Activated CD4-positive, alpha-beta T cell treated with anti-CD3 and anti-CD28 coated beads for 24 hours (primary cell): ENCODE measurements at places on chromosomes 12 and 14.

GRCh38 chr12:59927032-59927431, 331.2 kb downstream of the SLC16A7 start:
- no peak for DNase-seq

GRCh38 chr14:106840258-106840657, 1313.9 kb downstream of the TMEM121 start:
- DNase-seq = no peak

GRCh38 chr12:49470986-49471385, 67.8 kb upstream of the KCNH3 start:
- DNase-seq = no peak

GRCh38 chr12:110913119-110914056, 7.0 kb downstream of the MYL2 start:
- DNase-seq = no peak

- DNase-seq = no peak
Observed at GRCh38 chr12:131988054-131988796, 38.5 kb downstream of the EP400 start.

DNA sequence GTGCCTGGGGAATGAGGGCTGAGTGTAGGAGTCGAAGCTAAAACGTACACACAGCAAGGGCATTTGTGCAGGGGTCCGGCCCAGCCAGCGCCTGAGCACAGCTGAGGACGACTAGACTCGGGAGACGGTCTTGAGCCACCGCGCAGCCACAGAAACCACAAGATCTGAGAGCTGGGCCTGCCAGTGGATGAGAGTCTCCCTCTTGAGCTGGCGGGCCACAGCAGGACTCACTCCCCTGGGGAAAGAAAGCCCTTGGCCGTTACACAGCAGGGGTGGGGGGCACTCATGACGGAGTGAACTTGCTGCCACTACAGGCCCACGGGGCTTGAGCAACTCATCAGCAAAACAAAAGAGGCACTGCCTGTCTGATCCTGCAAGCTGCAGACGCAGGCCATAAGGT, 23.0 kb downstream of the STX2 start:
- no peak for DNase-seq

DNA sequence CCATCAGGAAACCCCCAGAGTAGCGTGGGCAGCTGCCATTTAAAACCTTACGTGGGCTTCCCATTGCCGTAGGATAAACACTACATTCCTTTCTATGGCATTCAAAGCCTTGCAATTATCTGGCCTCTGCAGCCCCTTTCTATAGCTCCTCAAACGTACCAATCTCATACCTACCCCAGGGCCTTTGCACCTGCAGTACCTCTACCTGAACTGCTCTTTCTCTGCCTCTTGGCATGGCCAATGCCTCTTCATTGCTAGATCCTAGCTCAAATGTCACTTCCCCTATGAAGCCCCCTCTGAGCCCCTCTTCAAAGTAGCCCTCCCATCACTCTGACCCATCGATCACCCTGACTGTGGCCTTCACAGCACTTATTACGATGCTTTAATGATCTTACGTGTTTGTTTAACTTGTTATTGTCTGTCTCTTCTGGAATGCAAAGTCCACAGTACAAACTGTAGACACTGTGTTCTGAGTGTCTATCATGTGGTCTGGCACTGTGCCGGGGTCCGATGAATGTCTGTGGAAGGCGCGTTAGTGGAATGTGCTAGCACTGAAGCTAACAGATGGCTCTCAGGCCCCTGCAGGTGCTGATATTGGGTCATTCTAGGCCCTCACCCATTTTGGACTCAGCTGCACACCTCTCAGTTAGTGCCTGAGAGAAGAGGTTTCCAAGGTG, 157.3 kb upstream of the NOS1 start:
- DNase-seq = no peak

DNA sequence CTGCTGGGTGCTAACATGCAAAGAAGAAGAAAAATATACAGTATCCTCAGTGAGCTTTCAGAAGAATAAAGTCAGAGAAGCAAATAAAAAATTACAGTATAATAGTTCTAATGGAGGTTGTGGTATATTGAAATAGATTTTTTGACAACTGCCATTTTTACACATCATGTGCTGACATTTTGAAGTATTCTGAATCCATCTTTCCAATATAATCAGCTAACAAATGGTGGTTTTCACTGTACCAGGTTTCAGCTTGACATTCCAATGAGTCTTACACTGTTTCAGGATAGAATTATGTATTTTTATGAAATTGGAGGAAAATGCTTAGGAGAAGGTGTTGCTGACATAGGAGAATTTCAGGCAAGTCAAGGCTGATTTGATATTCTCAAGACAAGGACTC, 26.3 kb upstream of the TBC1D30 start:
- DNase-seq = no peak

DNA sequence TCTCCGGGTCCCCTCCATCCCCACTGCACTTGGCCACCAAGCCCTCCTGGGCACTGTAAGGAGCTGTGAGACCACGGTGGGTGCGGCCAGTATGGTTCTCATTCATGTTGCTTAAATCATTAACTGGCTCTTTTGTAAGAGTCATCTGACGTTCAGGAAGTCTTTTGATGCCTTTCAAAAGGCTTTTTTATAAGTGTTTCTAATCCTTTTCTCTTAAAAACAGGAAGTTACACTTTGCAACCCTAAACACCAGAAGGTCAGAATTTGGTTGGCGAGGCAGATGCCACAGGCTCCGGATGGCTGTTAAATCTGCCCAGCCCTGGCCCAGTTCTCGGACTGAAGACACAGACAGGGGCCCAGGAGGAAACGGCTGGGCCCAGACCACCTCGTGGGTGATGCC, 26.1 kb upstream of the DIO3 start:
- no peak for DNase-seq

GRCh38 chr12:85310025-85310424, 30.0 kb downstream of the ALX1 start:
- no peak for DNase-seq

DNA sequence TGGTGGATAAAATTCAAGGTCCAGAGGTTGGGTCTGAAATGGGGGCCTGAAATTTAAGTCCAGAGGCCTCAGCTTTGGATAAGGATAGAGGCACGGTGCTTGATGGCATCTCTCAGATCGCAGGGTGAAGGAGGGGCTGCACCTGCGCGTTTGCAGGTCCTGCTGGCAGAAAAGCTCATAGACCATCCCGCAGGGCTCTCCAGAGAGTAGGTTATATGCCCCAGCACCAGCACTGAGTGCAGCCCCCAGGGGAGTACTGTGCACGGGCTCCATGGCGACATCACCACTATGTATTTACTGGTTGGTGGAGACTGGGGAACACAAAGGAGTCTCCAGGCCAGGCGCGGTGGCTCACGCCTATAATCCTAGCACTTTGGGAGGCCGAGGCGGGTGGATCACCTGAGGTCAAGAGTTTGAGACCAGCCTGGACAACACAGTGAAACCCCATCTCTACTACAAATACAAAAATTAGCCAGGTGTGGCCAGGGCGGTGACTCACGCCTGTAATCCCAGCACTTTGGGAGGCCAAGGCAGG, 4.3 kb upstream of the CD63 start:
- no peak for DNase-seq

GRCh38 chr12:29088611-29089219, 60.4 kb upstream of the FAR2 start:
- no peak for DNase-seq

DNA sequence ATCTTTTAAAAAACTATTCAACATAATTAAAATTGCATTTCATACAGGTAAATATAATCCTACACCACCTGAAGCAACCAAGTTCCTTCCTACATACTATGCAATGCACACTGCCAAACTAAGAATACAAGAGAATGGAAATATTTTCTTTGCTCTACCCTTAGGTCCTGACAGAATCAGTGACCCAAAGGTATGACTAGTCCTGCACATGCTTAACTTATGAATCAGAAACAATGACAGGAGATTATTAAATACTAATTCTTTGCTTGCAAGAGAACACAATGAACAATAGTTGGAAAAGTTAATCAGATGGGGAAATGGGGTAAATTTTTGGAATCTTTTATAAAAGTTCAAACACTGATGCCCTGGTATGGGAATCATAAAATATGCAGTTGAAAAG, 220.1 kb downstream of the SOX5 start:
- no peak for DNase-seq

GRCh38 chr14:35252451-35252868, 39.7 kb upstream of the PSMA6 start:
- no peak for DNase-seq

DNA sequence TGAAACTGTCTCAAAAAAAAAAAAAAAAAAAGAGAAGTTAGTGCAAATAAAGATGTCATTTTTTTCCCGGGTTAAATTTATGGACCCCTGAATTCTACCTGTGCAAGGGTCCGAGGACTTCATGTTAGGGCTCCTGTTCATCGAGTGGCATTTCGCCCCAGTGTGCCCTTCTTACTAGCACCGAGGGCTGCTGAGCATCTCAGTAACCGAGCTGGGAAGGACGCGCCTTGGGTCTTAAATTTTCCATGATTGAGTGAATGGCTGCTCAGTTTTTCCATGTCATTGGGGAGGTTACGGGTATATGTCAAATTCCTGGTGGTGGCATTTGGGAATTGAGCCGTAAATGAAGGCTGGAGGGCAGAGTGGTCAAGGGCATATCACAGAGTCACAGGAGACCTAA, 34.9 kb upstream of the MAP1LC3B2 start:
- no peak for DNase-seq

- no peak for DNase-seq
Observed at GRCh38 chr14:64292197-64292596, 2.0 kb downstream of the ESR2 start.

GRCh38 chr14:77212943-77213678, 31.5 kb downstream of the TMEM63C start:
- DNase-seq = peak; percentile 10

DNA sequence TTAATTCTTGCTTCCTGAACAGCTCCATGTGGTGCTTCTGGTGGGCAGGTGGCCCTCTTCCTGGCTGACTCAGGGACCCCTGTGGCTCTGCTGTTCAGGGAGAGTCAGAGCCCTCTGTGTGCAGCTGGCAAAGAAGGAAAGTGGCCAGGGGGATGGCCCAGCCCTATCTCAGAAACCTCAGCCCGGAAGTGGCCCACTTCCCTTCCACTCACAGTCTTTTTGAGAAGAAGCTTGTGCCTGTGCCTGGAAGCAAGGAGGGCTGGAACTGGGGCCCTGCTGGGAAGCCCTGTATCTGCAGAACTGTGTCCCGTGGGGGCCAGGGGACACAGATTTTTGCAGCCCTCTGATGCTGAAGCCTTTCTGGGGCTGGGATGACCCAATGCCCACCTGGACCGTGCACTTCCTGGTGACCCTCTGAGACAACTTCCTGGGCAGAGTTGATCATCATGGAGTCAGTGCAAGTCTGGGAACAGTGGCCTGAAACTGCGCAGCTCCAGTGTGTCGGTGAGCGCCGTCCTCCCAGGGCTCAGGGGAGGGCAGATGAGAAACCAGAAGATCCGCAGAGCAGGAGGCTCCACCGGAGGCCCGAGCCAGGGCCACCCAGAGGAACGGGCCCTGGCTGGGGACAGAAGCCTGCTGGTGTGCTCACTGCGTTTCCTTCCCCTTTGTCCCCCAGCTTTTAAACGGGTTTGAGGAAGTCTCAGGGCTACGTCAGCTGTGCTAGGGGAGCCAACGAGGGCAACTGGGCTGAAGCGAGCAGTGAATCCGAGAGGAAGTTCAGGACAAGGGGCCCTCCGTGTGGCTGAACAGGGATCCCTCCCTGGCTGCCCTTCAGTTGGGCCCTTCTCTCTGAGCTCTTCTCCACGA, 217.4 kb upstream of the RTL1 start:
- no peak for DNase-seq

- no peak for DNase-seq
Observed at GRCh38 chr12:117970334-117970733, 1.5 kb upstream of the KSR2 start.

GRCh38 chr12:10027721-10028120, 2.8 kb upstream of the CLEC9A start:
- no peak for DNase-seq
